ENCODE measurements at places on chromosomes 6 and 20. TPM values are rescaled to one million over a fixed set of nuclear protein-coding genes. Genes with fewer than 3 reads are reported as not detected.

GRCh38 chr6:30100585-30101443 is 12.1 kb downstream of the TRIM31 start:
- DNase-seq = no peak

DNA sequence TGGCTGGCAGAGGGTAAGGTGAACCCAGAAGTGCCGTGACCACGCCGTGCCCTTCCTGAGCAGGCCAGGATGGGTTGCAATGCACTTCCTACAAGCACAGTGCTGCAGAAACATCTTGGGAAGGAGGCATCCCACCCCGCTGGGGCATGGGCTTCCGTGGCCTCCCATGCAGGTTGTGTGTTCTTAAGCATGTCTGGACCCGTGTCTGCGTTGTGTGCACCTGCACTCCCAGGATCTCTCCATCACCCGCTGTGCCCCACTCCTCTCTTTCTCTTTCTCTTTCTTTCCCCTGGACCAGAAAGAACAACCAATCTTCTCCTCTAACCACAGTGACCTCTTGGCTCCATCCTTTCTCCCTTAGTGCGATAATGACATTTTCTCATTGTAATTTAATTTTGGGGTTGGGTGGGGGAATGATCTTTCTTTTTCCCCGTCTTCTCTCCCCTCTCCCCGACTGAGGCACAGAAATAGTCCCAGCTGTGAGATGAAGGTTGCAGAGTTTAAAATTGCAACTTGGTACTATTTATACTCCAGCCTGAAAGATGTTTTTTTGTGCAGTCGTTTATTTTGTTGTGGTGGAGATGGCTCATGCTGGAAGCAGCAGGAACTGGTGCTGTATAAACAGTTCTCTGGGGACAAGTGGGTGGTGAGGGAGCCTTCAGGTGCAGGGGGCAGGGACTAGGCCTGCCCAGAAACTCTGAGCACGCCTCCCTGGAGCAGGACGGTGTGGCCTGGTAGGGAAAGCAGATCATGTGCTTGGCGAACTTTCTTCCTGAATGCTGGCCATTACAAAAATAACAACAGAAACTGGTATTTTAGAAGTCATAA is 20.5 kb downstream of the BCAS4 start:
- DNase-seq = peak; percentile 92

Gene PGC
- not detected for total RNA-seq

GRCh38 chr6:110201151-110201884 is 21.1 kb downstream of the CDC40 start:
- DNase-seq = no peak

Gene BPIFA1
- not detected for total RNA-seq

Gene AKAP7
- 6.9 TPM for total RNA-seq

DNA sequence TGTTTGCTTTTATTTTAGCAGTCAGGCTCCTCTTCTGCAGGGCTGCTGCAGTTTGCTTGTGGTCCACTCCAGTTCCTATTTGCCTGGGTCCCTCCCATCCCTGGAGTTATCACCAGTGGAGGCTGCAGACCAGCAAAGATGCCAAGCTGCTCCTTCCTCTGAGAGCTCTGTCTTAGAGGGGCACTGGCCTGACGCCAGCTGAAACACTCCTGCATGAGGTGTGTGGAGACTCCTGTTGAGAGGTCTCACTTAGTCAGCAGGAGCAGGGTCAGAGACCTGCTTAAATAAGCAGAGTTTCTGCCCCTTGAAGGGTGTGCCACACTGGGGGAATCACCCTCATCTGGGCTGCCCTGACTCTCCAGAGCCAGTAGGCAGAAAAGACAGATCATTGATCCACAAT is 16.2 kb upstream of the WFDC8 start:
- no peak for DNase-seq

DNA sequence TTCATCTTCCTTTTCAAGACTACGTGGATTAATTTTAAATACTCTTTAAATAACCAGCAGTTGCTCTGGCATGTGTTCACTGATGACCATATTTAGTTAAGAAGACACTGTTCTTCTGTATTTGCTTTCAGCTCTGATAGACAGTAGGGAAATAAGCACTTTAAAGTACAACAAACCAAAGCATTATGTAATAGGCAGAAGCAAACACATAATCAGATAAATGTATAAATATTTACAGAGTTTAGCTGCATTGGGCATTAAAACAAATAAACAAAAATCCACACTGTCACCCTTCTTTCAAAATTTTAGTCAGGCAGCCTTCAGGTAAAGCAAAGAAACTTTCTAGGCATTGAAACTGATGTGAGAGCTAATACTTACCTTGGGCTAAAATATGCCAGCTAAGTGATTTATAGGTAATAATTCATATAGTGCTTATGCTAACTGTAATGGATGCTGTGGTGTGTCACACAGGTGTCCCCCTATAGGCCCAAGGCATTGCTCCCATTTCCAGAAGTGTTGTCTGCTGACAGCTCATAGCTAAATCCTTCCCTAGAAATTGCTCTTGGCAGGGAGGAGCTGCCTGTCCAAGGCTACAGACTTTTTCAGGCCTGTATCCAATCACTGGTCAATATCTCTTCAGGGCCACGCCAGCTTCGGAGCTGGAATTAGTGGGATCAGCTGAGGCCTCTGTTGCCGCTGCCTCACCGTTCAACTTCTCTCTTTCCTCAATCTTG is 111.5 kb upstream of the CITED2 start:
- no peak for DNase-seq

DNA sequence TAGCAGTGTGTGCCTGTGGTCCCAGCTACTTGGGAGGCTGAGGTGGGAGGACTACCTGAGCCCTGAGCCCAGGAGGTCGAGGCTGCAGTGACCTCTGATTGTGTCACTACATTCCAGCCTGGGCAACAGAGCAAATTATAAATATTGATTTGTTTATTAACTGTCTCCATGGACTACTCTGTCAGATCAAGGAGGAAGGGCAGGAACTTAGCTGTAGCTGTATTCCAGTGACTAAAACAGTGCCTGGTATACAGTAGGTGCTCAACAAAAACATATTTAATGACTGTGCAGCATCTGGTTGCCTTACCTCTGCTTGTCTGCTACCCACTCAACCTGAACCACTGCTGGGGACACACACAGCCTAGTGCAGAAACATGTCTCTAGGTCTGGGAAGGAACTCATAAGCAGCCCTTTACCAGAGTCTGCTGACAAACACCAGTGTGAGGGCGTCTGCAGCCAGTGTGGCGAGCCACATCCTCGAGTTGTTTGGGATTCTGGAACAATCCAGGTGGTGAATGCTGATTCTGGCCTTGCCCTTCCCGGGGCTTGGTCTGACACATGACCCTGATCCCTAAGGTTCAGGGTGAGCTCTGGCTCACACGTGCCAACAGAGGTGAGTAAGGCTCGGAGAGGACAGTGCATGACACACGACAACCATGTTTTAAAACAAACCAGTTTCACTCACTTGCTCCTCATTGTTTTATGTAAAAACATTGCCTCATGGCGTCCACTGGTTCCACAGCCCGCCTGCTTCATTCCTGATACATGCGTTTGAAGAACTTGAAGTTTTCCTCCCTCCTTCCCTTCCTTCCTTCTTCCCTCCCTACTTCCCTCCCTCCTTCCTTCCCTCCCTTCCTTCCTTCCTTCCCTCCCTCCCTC is 117.9 kb upstream of the ZNF217 start:
- no peak for DNase-seq

DNA sequence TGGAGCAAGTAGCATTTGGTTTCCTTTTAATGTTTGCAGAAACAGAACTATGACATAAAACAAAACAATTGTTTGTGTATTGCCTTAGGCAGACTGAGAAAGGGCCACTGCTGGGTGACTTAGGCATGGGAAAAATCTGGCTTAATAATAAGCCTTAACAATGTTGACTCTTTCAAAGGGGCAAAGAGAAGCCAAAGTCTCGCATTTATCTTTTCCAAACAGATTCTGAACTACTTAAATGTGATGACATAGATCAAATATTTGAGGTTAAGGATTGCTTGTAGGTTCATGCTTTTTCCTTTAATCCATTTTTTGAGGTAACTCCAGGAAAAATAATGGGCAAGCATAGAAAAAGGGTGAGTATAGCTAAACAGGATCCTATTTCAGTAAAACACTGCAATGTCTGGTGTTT is 39.6 kb downstream of the ADAT2 start:
- DNase-seq = no peak

GRCh38 chr20:10696650-10697049 is 22.9 kb upstream of the JAG1 start:
- peak; percentile 18 for DNase-seq

GRCh38 chr6:168789699-168790098 is 348.7 kb downstream of the SMOC2 start:
- no peak for DNase-seq

- DNase-seq = peak; percentile 64
These were observed 57.2 kb upstream of the ARID1B start for GRCh38 chr6:156719720-156720563.

DNA sequence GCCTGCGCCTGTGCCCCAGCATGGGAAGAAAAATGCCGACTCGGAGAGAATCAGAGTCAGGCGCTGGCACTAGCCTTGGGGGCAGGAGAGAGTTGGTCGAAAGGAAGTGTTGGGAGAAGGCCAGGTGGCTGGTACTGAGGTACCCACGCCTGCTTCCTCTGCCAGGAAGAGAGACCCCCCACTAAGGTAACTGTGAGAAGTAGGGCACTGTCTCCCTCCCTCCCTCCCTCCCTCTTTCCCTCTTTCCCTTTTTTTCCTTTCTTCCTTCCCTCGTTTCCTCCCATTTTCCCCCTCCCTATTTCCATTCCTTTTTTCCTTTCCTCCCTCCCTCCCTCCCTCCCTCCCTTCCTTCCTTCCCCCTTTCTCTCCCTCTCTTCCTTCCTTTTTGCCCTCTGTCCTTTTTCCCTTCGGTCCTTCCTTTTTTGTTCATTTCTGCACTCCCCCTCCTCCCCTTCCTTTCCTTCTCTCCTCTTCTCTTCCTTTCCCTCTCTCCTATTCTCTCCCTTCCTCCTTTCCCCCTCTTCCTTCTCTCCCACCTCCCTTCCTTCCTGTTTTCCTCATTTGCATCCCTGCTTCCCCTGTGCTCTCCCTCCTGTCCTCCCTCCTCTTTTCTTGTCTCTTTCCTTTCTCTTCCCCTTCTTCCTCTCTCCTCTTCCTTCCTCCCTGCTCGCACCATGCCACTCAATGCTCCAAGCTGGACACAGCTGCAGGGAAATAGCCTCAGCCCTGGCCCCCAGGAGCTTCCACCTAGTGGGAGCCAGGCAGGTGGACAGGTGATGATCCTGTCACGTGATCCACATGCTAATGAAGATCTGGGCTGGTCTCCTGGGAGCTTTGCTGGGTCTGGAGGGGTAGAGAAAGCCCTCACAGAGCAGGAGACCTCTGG is 148.0 kb downstream of the DHX35 start:
- DNase-seq = no peak

GRCh38 chr6:149480502-149481280 is 4.1 kb downstream of the ZC3H12D start:
- peak; percentile 59 for DNase-seq

GRCh38 chr20:1124421-1124820 is 6.0 kb downstream of the PSMF1 start:
- no peak for DNase-seq

DNA sequence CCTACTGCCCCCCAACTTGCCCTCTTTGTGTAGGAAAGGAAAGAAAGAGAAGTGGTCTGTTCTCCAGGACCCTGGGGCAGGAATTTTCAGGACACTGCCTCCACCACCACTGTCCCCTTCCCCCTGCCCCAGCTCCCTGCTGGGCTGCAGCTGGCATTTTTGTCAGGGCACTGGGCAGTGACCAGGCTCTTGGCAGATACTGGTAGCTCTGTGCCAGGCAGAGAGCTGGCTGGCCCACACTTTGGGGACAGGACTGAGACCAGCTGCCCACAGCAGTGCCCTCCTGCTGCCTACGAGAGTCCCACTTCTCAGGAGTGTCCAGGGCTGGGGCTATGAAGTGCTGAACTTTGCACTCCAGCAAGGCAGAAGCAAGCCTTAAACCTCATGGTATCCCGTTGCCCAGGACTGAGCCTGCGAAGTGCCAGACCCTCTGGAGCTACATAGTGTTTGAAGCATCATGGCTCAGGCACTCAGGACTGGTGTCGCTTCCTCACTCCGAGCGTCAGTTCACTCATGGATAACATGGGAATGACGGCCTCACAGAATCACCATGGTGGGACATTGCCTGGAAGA is 19.3 kb downstream of the SLC13A3 start:
- no peak for DNase-seq

DNA sequence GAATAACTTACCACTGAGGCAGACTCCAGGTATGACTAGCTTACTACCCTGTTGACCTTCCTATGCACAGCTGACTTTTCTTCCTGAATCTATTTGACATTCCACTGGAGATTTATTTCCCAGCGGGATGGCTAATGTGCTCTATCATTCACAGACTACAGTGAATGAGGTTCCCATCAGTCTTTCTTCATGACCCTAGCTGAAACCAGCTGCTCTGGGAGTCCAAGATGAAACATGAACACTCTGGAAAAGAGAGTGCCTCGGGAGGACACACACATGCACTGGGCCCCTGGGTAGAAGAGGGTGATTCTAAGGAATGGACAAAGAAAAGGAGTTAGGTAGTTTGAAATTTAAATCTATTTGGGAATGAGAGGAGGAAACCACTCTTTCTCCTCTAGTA is 82.6 kb upstream of the DST start:
- no peak for DNase-seq

GRCh38 chr20:63163596-63164483 is 52.1 kb downstream of the YTHDF1 start:
- no peak for DNase-seq

Gene FAM209B
- total RNA-seq = not detected

- DNase-seq = no peak
These were observed 7.7 kb downstream of the HBS1L start for GRCh38 chr6:135046912-135047311.

- peak; percentile 56 for DNase-seq
These were observed 48.5 kb downstream of the PYGB start for GRCh38 chr20:25296094-25297093.

Gene MATN4
- total RNA-seq = not detected

DNA sequence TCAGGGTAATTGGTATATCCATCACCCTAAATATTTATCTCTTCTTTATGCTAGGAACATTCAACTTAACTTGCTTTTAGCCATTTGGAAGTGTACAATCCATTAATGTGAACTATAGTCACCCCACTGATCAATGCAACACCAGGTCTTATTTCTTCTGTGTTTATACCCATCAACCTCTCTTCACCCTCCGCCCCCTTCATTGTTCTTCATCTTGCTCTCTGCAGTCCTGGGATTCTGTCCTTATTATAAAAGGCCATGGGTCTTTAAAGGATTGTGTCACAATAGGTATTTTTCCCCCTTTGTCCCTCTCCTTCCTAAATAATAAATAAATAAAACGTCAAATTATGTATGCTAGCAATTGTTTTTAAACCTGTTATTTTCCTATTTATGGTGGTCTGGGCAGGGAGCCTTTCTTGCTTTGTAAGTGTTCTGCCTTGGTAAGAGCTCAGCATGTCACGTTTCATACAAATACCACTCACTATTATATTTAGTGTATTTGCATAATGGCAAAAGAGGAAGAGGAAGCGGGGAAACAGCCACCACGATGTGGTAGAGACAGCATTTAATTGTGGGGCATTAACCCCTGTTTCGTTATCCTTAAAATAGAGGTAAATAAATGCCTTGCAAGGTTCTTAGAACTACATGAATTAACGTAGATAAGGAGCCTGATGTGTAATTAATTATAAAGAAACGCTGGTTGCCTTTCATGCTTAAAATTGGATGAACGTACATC is 1.9 kb downstream of the ABRACL start:
- DNase-seq = peak; percentile 87

GRCh38 chr6:121157906-121158305 is 176.4 kb downstream of the TBC1D32 start:
- DNase-seq = no peak

Gene PDYN
- total RNA-seq = not detected

- DNase-seq = peak; percentile 58
These were observed 28.3 kb upstream of the PREP start for GRCh38 chr6:105431226-105431625.

Gene PLA2G7
- total RNA-seq = not detected

- DNase-seq = no peak
These were observed 60.0 kb upstream of the MTRF1L start for GRCh38 chr6:153062516-153062915.

- DNase-seq = no peak
These were observed 370 bp downstream of the CDH22 start for GRCh38 chr20:46307999-46308257.
